Cardiac muscle cell (in vitro differentiated cells and primary cell): ENCODE measurements at places on chromosomes 11 and 22. TPM values are rescaled to one million over a fixed set of nuclear protein-coding genes. Genes with fewer than 3 reads are reported as not detected.

The CHST1 gene
- total RNA-seq: 3.1 and 4.3 TPM in 2 replicates

The FAM111B gene
- 1.8 and 2.6 TPM in 2 replicates for total RNA-seq

The HIC2 gene
- 23.5 and 34.5 TPM in 2 replicates for total RNA-seq

The TESMIN gene
- total RNA-seq: 6.9 and 23.5 TPM in 2 replicates

The NAV2 gene
- 106 and 164 TPM in 2 replicates for total RNA-seq

The SYT12 gene
- total RNA-seq: 0.21 and 0.53 TPM in 2 replicates
